ENCODE measurements at places on chromosomes 2 and 18. TPM values are rescaled to one million over a fixed set of nuclear protein-coding genes. Genes with fewer than 3 reads are reported as not detected.

The SKA1 gene
- 0.52 TPM for total RNA-seq

The HRH4 gene
- 1.7 TPM for total RNA-seq

The ALPP gene
- 9.5 TPM for total RNA-seq

The PDCD1 gene
- 1.8 TPM for total RNA-seq

The CD8B2 gene
- not detected for total RNA-seq

The IL18R1 gene
- 26.5 TPM for total RNA-seq

The KCMF1 gene
- 72.9 TPM for total RNA-seq

The FOXD4L1 gene
- total RNA-seq: 0.78 TPM

The SKOR2 gene
- not detected for total RNA-seq

The YES1 gene
- total RNA-seq: 56.0 TPM

The HAAO gene
- total RNA-seq: 6.4 TPM

The GKN1 gene
- total RNA-seq: not detected

The AFTPH gene
- total RNA-seq: 40.2 TPM

The ACVR1C gene
- 1.1 TPM for total RNA-seq

The MAP3K19 gene
- total RNA-seq: not detected

The AQP4 gene
- total RNA-seq: 345 TPM
